ENCODE measurements at places on chromosomes 1 and 21. TPM values are rescaled to one million over a fixed set of nuclear protein-coding genes. Genes with fewer than 3 reads are reported as not detected.

- DNase-seq: no peak
Observed at GRCh38 chr21:46099476-46099875, 1.6 kb downstream of the COL6A2 start.

GRCh38 chr1:81551946-81552345 is 248.8 kb upstream of the ADGRL2 start:
- no peak for DNase-seq

Gene SYT6
- total RNA-seq: not detected

Gene KHDRBS1
- 221 TPM for total RNA-seq

Measured in activated naive CD8-positive, alpha-beta T cell treated with anti-CD3 and anti-CD28 coated beads for 36 hours (primary cell).